Ecto neural progenitor cell (in vitro differentiated cells): ENCODE measurements at places on chromosomes 7 and 10.

- DNase-seq: no peak
Observed at GRCh38 chr10:31404640-31405039, 85.6 kb downstream of the ZEB1 start.

DNA sequence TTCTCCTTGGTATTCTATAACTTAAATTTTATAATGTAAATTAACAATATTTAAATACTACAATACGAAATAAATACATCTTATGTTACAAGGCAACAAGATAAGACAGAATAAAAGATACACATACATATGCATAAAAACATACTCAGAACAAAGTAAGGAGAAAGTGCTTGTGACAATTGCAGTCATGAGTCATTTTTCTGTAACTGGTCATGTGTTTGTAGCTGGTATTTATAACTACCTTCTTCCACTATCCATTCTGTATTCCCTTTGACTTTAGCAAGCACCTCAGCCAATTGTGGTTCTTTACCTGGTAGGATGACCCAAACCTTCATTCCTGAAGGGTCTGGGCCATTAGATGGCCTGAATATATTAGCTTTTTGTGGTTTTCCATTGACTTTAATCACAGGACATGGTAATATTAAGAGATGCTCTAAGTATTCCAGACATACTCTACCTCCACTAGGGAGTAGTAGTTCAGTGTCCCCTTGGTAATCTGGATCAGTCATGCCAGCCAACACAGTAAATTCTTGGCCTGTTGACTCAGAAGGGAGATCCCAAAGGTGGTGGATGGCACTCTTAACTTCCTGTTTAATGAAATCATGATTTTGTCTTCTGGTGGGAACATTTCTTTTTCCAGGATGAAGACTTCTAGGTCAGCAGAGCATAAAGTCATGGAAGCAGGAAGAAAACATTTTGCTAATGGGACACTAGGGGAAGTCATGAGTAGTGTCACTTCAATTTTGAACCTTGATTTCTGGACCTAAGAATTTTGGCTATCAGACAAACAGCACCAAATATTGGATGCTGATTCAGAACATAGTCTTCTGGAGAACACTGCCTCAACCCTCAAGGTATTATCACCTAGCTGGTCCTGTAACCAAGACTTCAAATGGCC lies 733.7 kb upstream of the IGFBP3 start:
- no peak for DNase-seq

DNA sequence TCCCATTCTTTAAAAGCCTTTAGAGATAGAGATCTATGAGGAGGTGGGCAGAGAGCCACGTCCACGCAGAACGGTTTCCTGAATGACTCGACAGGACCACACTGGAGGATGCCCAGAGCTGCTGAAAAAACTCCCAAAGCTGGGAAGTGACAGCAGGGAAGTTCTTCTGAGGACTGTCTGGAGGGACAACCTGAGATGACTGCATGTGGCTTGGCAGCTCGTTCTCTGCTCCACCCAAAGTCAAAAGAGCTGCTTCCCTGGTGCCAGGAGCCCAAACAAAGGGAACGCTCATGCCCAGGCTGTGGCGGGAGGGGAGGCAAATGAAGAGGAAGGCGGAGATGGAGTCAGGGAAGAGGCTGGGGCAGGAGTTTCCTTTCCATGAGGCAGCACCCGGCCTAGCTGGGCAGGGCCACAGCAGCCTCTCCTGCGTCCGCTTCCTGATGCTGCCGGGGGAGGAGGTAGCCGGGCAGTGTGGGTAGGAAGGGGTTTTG lies 95.4 kb downstream of the CCDC3 start:
- DNase-seq: no peak

DNA sequence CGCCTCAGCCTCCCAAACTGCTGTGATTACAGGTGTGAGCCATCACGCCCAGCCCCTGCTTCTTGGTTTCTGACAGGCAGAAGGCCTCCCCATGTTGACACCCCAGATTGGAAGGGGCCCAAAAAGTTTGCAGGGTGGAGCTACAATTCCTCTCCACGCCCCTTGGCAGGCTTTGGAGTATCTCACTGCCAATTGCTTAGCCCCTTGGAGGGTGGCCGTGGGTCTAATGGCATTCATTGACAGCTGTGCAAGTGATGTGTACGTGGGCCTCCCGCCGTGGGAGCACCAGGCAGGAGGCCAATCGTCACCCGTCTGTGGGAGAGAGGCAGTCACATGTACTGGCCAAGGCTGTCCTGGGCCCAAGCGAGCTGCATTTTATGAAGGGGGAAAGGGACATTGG lies 73.7 kb upstream of the PPIF start:
- DNase-seq: no peak

DNA sequence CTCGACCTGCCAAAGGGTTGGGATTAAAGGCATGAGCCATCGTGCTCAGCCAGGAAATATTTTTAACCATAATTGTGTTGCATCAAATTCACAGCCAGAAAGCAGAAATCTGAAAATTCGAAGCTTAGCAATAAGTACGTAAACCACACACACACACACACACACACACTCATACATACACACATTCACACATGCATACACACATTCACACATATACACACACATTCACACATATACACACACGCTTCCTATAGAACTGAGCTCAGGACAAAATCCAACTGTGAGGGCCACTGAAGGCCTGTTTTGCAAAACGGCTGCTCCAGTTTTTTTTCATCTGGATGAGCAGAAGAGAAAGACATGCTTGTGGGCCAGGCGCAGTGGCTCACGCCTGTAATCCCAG lies 25.0 kb upstream of the GTF2I start:
- no peak for DNase-seq

GRCh38 chr10:43308515-43308914 lies 41.6 kb upstream of the RASGEF1A start:
- DNase-seq: no peak

GRCh38 chr10:31136930-31137885 lies 105.5 kb upstream of the ZNF438 start:
- no peak for DNase-seq

DNA sequence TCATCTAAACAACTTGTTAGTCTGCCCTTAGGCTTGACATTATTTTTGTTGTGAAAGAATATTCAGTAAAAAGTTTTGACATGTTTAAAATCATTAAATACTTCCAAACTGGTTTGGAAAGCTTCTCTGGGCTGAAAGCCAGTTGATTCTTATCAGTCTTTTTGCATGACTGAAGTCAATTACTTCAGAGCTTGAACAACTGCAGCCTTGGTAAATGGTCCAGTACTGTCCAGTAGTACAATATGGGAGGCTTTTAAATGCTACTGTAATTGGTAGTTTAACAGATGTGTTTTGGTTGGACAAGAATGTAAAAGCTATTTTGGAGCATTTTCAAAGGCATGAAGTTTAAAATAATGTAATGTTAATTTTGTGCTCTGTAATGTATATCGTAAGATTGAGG lies 103.4 kb downstream of the SDK1 start:
- DNase-seq: no peak

DNA sequence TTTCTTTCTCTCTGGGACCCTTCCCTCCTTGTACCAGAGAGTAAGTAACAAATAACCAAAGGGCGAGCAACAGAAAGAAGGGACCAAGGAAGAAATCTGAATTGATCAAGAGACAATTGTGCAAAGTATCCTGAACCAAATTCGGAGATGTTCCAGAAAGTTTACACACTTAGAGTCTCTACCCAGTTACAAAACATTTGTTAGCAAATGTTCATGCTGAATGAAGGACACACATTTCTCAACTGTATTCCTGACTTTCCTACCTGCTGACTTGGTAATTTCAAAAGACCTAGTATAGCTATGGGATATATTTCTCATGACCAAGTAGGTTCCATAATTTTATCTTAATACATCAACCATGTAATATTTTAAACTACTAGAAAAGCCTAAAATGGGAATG lies 37.4 kb downstream of the LYZL1 start:
- DNase-seq: no peak

DNA sequence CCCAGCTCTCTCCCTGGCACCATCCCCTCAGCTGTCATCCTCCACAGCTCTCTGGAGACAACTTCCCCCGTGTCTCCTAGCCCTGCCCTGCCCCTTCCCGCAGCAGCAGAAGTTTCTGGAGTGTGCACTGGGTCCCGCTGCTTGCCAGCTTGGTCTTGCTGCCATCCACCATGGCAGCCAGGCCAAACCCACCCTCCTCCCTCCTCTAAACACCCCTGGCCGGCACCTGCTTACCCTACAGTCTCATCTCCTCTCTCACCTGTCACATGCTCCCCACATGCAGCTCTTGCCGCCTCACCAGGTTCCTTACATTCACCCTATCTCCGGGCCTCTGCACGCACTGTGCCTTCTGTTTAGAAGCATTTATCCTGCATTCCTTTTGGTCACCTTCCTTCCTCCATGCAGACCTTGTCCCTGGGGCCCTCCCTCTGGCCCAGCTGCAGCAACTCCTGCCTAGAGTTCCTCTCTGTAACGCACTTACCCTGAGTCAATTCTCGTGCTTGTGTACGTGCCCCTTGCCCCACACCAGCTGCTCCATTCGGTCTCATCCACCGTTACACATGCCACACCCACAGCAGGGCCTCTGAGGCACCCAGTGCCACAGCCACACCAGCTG lies 93.9 kb upstream of the RET start:
- no peak for DNase-seq

DNA sequence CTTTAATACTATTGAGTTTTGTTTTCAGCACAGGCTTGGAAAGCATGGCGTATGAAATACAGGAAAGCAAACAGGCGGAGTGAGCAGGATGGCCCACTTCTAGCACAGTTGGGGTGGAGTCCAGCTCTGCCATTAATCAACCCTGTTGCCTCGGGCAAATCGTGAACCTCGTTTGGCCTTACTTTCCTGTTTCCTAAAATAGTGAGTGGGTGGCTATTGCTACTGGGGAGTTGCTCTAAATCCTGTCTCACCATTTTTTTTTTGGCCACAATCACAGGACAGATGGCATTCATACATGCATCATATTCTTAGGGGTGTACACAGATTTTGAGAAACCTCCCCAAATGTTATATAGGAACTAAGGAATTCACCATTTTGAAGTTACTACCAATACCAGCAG lies 157.8 kb downstream of the ANLN start:
- DNase-seq: no peak

DNA sequence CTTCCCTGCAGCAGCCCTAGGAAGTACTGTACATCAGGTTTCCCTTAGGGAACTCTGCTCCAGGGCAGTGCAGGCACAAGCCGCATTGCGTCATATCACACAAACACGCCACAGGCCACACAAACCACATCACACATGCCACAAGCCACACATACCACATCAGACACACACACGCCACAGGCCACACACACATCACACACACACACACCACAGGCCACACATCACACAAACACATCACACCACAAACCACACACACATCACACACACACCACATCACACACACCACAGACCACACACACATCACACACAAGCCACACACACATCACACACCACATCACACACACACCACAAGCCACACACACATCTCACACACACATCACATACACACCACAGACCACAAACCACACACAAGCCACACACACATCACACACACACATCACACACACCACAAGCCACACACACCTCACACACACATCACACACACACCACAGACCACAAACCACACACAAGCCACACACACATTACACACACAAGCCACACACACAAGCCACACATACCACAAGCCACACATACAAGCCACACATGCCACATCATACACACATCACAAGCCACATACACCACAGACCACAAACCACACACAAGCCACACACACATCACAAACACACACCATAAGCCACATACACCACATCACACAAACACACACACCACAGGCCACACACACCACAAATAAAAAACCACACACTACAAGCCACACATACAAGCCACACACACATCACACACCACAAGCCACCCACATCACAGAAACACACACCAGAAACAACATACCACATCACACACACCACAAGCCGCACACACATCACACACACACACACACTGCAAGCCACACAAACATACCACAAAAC lies 53.4 kb downstream of the TMEM209 start:
- no peak for DNase-seq

DNA sequence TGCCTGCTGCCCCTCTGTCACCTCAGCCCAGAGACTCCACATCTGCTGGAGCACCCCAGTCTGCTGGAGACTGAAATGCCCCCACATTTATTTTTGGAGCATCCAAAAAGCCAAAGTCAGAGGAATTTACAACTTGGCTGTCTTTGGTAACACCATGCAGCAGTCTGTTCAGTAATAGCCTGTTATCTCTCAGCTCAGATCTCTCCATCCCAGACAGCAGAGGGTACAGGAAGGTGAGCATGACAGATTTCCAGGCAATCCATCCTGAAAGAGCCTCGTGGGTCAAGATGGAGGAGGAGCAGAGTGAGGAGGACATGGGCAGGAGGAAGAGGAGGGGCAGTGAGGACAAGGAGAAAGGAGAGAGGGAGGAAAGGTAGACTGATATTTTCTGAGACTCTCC lies 55.9 kb downstream of the GRID1 start:
- no peak for DNase-seq

GRCh38 chr7:47505312-47506007 lies 76.5 kb downstream of the TNS3 start:
- DNase-seq: no peak

- peak; percentile 91 for DNase-seq
Observed at GRCh38 chr10:119445311-119445934, 97.1 kb downstream of the RGS10 start.

- no peak for DNase-seq
Observed at GRCh38 chr10:13712837-13713581, 126.2 kb downstream of the PRPF18 start.

- DNase-seq: no peak
Observed at GRCh38 chr7:15628876-15629275, 57.6 kb downstream of the MEOX2 start.

GRCh38 chr7:42981601-42982000 lies 49.4 kb downstream of the MRPL32 start:
- DNase-seq: no peak

- no peak for DNase-seq
Observed at GRCh38 chr7:14786314-14786895, 116.1 kb downstream of the DGKB start.

DNA sequence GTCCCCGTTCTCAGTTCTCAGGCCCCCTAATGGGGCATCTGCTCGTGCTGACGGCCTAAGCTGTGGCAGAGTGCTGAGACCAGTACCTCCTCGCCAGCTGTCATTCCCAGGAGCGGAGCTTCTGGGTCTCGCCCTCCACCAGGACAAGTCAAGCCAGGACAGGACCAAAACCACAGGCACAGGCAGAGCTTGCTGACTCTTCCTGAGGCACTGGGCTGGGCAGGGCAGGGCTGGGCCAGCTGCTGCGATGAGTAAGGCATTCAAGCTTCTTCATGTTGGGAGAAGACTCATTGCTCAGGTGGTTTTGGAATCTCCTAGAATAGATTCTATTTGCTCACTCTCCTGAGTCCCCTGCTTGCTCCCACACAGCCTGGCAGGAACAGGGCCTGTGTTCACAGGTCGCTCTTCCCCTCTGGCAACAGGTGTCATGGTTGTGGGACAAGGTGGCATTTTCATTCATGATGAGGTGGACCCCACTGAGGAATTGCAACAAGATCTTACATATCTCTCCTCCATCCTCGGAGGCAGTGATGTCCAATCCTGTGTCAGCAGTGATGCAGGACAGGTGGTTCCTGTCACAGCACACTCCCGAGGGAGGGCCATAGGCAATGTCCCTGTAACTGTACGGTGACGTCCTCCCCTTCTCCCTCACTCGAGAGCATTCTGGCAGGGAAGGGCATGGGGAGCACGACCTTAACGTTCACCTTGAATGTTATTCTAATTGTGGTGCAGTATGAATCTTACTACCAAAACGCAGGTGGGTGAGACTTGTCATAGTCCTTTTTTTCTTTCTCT lies 17.0 kb upstream of the SH3PXD2A start:
- no peak for DNase-seq
